ENCODE measurements at places on chromosomes 1 and 21.
A peak's percentile ranks its signal among the peaks of the same experiment; 100 is the strongest.

DNA sequence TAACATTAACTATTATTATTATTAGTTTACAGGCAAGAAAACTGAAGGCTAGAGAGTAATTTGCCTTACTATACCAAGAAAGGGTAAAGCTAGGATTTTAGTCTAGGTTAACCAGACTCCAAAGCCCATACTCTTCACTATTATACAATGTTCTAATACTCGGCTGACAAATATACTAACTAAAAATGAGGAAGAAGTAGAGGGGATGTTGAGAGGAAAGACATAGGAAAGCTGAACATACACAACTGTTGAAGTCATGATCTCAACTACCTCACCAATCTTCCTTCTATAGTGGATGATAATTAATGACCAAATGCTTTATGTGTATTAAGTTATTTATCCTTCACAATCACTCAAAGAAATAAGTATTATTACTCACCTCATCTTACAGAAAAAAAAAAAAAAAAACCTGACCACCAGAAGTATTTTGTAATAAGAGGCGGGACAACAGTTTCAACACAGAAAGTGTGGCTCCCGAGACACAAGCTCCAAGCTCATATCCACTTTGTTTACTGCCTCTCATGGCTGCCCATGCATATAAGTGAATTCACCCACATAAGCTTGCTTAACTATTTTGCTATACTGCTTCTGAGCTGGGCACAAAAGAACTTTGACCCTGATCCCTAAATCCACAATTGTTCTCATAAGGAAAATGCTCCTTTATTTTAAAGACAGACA is 78.0 kb downstream of the USP1 start:
- no peak for DNase-seq

DNA sequence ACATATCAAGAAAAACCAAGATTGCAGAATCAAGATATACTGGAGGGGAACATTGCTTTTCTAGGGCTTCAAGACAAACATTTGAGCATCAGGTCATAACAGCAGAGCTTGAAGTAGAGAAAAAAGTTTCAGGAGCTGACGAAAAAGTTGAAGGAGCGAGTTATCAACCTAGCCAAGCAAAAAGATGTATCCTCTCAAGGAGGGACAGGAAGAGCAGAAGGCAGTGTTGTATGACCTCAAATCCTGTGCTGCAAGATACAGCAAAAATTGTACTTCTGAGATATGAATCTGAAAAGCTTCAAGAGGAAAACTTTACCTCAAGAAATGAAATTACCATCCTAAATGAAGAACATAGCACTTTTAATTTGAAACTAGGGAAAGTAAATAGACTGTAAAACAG is 153.1 kb downstream of the AK5 start:
- no peak for DNase-seq

DNA sequence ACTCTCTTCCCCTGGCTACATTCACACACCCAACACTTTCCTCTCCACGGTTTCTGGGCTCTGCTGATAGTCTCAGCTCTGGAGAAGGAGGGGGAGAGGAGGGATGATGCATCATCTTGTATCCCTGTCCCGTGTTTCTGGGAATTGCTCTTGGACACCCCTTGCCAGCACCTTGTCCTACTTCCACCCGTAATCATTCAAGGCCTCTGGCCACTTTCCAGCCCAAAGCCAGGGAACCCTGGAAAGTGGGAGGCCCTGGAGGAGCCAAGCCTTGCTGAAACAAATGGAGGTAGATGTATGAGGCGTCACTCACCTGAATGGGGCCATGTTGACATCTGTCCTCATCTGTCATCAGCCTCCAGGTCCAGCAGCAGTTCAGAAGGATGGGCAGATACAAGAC is 4.4 kb downstream of the PLEKHO1 start:
- no peak for DNase-seq

DNA sequence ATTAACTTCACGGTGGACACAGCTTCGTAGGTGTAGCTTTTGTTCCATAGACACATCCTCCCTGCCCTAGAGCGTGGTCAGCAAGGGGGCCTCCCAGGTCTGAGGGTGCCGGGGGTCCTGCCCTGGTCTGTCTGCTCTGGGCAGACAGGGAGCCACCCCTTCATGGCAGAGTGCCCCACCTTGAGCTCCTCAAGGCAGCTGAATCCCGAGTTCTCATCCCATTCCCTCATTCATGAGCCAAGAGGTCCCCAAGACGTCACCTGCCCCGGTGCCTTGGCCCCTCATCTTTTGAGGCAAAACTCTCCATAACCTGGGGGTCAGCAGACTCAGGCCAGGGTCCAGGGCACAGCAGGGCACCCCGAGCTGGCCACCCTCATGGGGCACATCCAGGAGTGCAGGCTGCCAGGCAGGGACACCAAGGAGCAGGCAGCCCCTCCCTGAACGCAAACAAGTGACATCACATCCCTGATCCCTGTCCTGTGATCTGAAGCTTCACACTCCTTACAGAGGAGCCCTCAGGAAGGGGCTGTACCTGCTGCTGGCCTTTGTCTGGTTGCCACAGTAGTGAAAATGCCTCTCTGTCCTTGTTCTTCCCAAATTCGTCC is 23.3 kb downstream of the UBASH3A start:
- DNase-seq: no peak

DNA sequence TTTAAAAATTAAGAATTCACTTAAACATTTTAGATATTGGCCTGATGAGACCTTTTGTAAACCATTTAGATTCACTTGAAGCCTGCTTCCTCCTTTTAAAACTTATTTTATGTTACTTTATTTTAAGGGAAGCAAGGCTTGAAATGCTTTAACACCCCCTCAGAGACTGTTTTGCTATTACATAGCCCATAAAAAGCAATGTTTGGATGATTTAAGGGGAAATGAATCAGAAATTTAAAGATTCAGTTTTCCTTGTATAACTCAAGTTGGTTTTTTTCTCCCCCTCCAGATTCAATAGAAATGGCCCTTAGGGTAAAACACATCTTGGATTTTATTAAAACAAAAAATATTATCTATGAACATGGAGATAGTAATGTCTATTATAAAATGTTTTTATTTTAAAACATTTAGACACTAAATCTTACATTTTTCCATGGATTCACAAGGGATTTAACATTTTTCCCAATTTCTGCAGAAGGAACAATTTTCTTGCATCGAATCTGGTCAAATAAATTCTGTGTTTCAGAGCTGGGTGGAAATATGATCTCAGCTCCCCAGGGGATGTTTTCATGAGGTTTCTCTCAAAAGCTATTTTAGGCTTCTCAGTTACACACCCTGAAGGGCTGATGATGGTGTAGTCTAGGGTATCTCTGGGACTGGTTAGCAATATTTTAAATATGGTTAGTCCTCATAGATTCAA is 69.3 kb upstream of the WARS2 start:
- DNase-seq: no peak

GRCh38 chr1:162151900-162152829 is 82.7 kb downstream of the NOS1AP start:
- no peak for DNase-seq

- DNase-seq: no peak
Observed at GRCh38 chr1:227943381-227944089, 4.2 kb downstream of the WNT9A start.

- DNase-seq: no peak
Observed at GRCh38 chr1:110056285-110056683, 14.2 kb downstream of the ALX3 start.

- no peak for DNase-seq
Observed at GRCh38 chr1:66791621-66792610, 9.2 kb downstream of the INSL5 start.

- DNase-seq: no peak
Observed at GRCh38 chr1:23906731-23907130, 6.4 kb downstream of the CNR2 start.

- no peak for DNase-seq
Observed at GRCh38 chr1:16048573-16049189, 5.1 kb downstream of the CLCNKB start.

- DNase-seq: no peak
Observed at GRCh38 chr1:94947437-94947836, 20.5 kb upstream of the CNN3 start.

DNA sequence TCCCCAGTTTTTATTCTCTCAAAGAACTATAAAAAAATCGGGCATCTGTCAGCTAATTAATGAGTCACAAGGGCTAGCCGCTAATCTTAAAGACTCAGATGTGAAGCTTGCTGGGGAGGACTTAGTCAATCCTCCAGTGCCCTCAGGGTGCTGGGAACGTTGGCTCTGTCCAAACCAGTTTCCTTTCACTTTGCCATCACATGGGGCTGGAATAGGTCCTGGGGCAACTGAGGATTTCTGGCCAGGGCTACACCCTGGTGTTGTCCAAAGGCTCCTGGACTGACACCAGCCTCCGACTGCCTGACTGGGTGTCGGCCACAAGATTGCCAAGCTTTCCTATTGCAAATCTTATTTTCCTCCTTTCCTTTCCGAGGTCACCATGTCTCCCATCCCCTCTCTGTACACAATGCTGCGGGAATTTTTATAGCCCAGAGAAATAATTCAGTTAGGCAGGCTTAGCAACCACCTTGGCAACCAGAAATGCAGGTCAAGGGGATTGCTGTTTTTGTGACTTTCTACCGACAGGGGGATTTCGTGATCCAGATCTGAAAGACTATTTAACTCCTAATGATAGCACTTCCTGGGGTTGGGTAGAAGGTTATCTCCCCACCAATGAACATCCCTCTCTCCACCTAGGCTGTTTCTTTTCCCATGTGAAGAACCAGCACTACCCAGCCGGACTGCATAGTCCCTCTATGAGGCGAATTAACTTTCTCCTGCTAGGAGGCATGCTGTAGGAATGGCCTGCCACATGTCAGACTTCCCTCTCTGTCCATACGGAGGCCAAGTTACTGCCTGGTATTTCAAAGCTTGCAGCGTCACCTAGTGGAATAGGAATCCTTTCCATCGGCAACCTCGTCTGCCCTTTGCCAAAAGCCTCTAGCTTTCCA is 29.9 kb upstream of the CTBS start:
- peak; percentile 61 for DNase-seq

- no peak for DNase-seq
Observed at GRCh38 chr1:64921771-64922170, 44.6 kb downstream of the JAK1 start.

GRCh38 chr1:211352985-211353515 is 26.4 kb downstream of the TRAF5 start:
- DNase-seq: peak; percentile 26

DNA sequence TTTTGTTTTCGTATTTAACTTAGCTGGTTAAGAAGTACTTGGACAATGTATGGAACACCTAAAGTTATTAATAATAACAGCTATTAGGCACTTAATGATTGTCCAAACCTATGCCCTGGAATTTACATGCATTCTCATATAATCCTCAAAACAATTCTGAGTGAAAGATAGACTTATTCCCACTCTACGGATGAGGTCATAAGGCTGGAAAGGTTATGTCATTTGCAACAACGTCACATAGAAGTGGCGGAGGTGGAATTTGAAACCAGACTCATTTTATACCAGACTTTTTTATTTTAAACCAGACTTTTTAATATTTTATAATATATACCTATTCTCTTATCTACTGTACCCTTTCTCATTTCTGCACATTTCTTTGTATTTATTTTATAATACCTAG is 8.4 kb downstream of the LRRC8D start:
- no peak for DNase-seq

DNA sequence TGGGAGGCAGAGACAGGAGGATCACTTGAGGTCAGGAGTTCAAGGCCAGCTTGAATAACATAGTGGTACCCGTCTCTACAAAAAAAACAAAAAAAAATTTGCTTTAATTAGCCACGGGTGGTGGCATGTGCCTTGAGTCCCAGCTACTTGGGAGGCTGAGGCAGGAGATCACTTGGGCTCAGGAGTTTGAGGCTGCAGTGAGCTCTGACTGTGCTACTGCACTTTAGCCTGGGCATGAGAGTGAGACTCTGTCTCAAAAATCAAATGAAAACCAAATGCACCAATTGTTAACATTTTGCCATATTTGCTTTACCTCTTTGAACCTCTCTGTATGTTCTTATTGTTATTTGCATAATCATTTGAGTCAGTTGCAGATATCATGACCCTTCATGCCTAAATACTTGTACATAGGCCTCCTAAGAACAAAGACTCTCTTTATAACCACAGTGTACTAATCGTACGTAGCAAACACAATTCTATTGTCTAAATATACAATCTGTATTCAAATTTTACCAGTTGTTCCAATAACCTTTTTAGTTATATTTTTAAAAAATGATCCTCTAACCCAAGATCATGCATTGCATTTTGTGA is 8.5 kb upstream of the NID1 start:
- DNase-seq: no peak

DNA sequence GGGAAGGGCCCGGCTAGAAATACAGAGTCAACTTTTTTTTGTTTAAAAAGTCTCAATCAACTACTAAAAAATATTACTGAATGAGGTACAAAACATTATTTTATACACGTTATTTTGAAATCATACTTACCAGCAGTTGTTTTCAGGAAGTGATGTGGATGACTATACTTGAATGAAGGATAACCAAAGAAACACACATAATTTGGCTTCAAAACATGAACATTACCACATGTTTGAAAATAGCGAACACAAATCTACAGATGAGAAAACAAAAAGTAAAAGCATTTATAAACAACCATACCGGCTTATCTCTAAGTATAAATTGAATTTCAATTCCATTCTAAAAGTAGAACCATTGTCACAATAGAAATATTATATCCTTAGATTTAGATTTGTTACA is 9.0 kb downstream of the DBT start:
- DNase-seq: no peak

DNA sequence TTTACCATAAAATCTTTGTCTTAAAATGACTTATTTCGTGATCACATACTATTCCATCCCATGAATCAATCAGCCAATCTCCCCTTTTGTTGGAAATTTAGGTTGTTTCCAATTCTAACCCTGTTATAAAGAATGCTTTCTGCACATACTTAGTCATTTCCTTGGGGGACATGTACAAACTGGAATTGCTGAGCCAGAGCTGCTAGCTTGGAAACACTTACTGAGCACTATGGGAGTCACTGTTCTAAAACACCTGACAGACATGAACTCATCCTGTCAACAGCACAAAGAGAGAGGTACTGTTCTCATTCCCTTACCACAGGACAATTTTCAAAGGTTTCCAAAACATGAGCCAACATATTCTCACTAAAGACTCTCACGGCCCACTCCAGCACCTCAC is 32.1 kb downstream of the AK2 start:
- peak; percentile 69 for DNase-seq

GRCh38 chr1:240091614-240092300 is at the start of gene FMN2:
TSS of gene FMN2 (plus strand) at chr1:240091883. CDS start at chr1:240092110, 227 bp downstream.
- no peak for DNase-seq

Measured in COLO829 (cell line).